ENCODE measurements at places on chromosomes 6 and 20. TPM values are rescaled to one million over a fixed set of nuclear protein-coding genes. Genes with fewer than 3 reads are reported as not detected.

DNA sequence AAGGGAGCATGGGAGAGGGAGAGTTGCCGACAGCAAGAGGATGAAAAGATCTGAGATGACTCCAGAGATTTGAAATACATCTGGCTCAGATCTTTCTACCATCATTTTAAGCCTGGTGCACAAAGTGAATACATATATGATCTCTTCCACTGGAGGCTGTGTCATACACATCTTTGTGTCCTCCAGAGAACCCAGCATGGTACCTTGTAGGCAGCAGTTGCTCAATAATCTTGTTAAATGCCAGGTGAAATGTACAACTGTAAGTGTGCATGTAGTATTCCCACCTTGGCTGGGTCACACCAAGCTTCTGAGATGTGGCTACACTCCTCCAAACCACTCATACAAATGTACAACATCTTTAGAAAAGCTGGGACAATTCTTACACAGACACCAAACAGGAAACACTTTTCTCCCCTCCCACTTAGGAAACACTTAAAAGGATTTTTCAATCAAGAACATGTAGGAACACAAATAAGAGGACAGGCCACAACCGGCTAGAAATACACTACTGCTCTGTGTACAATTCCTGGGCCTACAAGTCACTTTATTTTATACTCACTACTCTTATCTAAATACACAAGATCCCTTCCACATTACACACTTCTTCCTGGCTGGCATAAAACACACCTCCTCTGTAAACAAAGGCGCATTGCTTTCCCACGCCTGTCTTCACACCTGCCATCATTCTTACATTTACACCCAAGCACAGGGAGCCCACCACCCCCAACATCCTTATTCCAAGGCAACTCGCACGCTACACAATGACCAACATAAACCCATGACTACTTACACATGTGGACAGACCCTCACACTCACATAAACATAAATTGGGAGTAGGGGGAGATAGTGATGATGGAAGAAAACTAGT, 3.8 kb upstream of the IER3 start:
- no peaks in the 10 kb centered on the region for H3K36me3 ChIP-seq
- H3K27ac ChIP-seq, result peak overlapping the region; percentile 77
- peaks cover 48% of the 10 kb centered on the region for H3K4me1 ChIP-seq
- H3K4me3 ChIP-seq, result no peak overlapping the region
- H3K27me3 ChIP-seq, result no peaks in the 10 kb centered on the region

MRAP2 gene
- 0.20 TPM for total RNA-seq

DNA sequence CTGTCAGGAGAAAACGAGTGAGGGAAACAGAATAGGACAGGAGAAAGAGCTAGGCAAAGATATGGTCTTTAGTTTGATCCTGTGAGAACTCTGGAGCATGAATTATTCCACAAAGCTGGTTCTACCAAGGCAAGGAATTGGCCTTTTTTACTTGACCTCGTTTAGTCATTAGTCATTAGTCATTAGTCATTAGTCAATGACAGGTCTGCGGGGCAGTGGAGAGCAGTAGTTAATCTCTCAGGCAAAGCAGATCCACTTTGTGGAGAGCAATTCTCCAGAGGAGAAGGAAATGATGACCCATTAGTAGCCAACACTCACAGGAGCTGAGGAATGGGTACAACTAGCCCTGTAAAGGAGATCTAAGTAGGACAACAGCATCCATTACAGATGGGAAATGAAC, 22.0 kb upstream of the ABCC10 start:
- peaks cover 10% of the 10 kb centered on the region for H3K27me3 ChIP-seq
- H3K36me3 ChIP-seq, result no peaks in the 10 kb centered on the region
- H3K27ac ChIP-seq, result no peak overlapping the region
- H3K4me1 ChIP-seq, result no peaks in the 10 kb centered on the region

- H3K27ac ChIP-seq, result no peak overlapping the region
- no peak overlapping the region for H3K4me3 ChIP-seq
- peaks cover 24% of the 10 kb centered on the region for H3K4me1 ChIP-seq
- no peaks in the 10 kb centered on the region for H3K27me3 ChIP-seq
- DNase-seq, result peak; percentile 66
These were observed 41.2 kb upstream of the JAG1 start for GRCh38 chr20:10715035-10715434.

- H3K27ac ChIP-seq, result no peak overlapping the region
- H3K4me1 ChIP-seq, result peaks cover 8% of the 10 kb centered on the region
- DNase-seq, result no peak
- no peak overlapping the region for H3K4me3 ChIP-seq
- no peaks in the 10 kb centered on the region for H3K27me3 ChIP-seq
These were observed 37.5 kb downstream of the CARMIL1 start for GRCh38 chr6:25316626-25317025.

DNA sequence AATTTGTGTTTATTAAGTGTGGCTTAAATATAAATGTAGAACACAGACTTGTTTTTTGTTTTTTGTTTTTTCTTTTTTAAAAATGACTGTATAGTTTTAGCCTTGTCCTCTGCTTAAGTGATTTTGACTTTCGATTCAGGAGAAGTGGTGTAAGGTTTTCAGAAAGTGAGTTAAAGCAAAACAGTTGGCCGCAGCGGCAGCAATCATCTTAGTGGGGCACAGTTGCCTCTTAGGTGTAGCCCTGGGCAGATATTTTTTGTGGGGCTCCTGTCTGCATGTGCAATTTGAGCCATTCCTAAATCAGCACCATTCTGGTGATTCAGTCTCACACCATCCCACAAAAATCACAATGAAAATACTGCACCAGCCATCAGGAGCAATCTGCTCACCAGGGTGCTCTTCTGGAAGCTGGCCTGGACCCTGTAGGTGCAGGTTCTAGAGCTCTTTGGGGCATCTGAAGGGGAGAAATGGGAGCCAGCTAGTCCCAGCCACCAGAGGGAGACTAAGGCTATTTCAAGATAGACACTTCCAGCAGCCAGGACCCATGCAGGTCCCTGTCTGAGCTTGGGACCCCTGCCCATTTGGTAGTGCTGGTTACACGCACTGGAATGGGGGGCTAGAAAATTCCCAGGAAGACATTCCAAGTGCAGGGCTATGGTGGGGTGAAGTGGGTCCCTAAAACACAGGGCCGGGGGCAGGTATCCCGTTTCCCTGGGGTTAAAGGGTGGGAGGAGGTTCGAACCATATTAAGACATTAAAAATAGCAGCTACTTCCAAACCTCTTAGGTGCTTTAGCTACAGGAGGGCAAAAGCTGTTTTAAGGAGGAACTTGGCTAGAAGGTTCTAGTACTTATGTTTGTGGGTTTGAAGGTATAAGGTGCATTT, 156.6 kb downstream of the NFATC2 start:
- no peaks in the 10 kb centered on the region for H3K27me3 ChIP-seq
- DNase-seq, result no peak

GRCh38 chr20:57762531-57763234, 52.9 kb upstream of the PMEPA1 start:
- no peaks in the 10 kb centered on the region for H3K27me3 ChIP-seq
- DNase-seq, result no peak
- H3K27ac ChIP-seq, result no peak overlapping the region
- no peaks in the 10 kb centered on the region for H3K36me3 ChIP-seq
- no peaks in the 10 kb centered on the region for H3K4me1 ChIP-seq

ERVFRD-1 gene
- total RNA-seq, result not detected

EEF1A1 gene
- total RNA-seq, result 8,216 TPM

RPS18 gene
- total RNA-seq, result 2,061 TPM

CAGE1 gene
- total RNA-seq, result 0.30 TPM

GRCh38 chr20:57242414-57242813, 24.0 kb downstream of the BMP7 start:
- H3K4me1 ChIP-seq, result no peaks in the 10 kb centered on the region
- H3K27me3 ChIP-seq, result peaks cover 4% of the 10 kb centered on the region
- no peaks in the 10 kb centered on the region for H3K36me3 ChIP-seq
- H3K27ac ChIP-seq, result no peak overlapping the region

GRCh38 chr20:53748821-53749421, 155.3 kb upstream of the ZNF217 start:
- peak overlapping the region; percentile 42 for H3K27ac ChIP-seq
- DNase-seq, result peak; percentile 83
- H3K36me3 ChIP-seq, result no peaks in the 10 kb centered on the region

- no peaks in the 10 kb centered on the region for H3K36me3 ChIP-seq
- peaks cover 4% of the 10 kb centered on the region for H3K4me1 ChIP-seq
- H3K4me3 ChIP-seq, result no peak overlapping the region
- H3K27ac ChIP-seq, result no peak overlapping the region
These were observed 207.2 kb downstream of the BTBD9 start for GRCh38 chr6:38432479-38432878.

DNA sequence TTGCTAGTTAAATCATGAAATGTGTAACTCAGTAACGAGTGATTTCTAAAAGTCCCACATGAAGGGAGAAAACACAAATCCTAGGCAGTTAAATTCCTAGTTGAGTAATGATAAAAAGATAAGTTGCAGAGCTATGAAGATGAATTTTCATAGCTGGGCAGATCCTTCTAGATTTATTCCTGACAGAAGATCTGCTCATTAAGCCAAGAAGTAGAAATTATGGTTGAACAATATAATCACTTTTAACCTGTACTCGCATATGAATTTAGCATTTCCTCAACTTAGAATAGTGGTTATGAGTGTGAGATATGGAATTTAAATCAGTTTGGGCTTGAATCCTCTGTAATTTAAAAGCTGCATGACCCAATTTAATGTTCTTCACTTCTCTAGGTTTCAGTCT, 359.2 kb upstream of the HSF2 start:
- no peaks in the 10 kb centered on the region for H3K27me3 ChIP-seq
- H3K36me3 ChIP-seq, result no peaks in the 10 kb centered on the region
- H3K4me1 ChIP-seq, result no peaks in the 10 kb centered on the region
- H3K27ac ChIP-seq, result no peak overlapping the region

SLA2 gene
- not detected for total RNA-seq

DNA sequence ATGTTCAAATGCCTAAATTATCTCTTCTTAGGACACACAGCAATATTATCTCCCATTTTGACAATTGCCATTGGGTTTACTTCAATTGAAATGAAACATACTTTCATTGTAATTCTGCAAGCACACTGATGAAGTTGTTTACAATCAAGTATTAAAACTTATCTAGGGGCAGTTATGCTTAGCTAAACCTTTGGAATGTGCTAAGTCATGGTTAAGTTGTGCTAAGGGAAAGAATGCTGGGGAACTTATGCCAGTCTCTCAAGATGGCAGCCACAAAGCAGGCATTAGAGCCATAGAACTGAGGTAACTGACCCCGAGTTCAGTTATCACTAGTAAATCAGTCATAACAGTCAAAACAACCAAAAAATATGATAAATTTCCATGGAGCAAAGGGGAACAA, 59.1 kb upstream of the NT5E start:
- DNase-seq, result peak; percentile 45
- H3K36me3 ChIP-seq, result no peaks in the 10 kb centered on the region
- H3K27me3 ChIP-seq, result no peaks in the 10 kb centered on the region

GRCh38 chr20:46311719-46312074, 3.4 kb upstream of the CDH22 start:
- no peak overlapping the region for H3K27ac ChIP-seq
- H3K27me3 ChIP-seq, result peaks cover 76% of the 10 kb centered on the region
- no peaks in the 10 kb centered on the region for H3K4me1 ChIP-seq
- no peak overlapping the region for H3K4me3 ChIP-seq
- no peak for DNase-seq
- no peaks in the 10 kb centered on the region for H3K36me3 ChIP-seq

GRCh38 chr20:23282546-23282945, 68.0 kb upstream of the NXT1 start:
- no peaks in the 10 kb centered on the region for H3K4me1 ChIP-seq
- no peak overlapping the region for H3K4me3 ChIP-seq
- no peaks in the 10 kb centered on the region for H3K27me3 ChIP-seq
- H3K36me3 ChIP-seq, result no peaks in the 10 kb centered on the region
- no peak for DNase-seq

FERMT1 gene
- total RNA-seq, result 10.9 TPM

- no peaks in the 10 kb centered on the region for H3K36me3 ChIP-seq
- no peaks in the 10 kb centered on the region for H3K4me1 ChIP-seq
- H3K27me3 ChIP-seq, result no peaks in the 10 kb centered on the region
- no peak overlapping the region for H3K4me3 ChIP-seq
- H3K27ac ChIP-seq, result no peak overlapping the region
- no peak for DNase-seq
These were observed 85.6 kb upstream of the SRSF6 start for GRCh38 chr20:43372051-43372450.

GRCh38 chr20:24148372-24148771, 159.8 kb upstream of the GGTLC1 start:
- H3K4me3 ChIP-seq, result no peak overlapping the region

GRCh38 chr20:60138256-60139220, 180.3 kb downstream of the CDH26 start:
- H3K27me3 ChIP-seq, result no peaks in the 10 kb centered on the region
- peak; percentile 4 for DNase-seq
- H3K27ac ChIP-seq, result no peak overlapping the region

PHF3 gene
- total RNA-seq, result 33.3 TPM

GRCh38 chr6:98920904-98921431, 26.8 kb downstream of the FBXL4 start:
- DNase-seq, result no peak
- no peaks in the 10 kb centered on the region for H3K4me1 ChIP-seq
- H3K4me3 ChIP-seq, result no peak overlapping the region
- no peak overlapping the region for H3K27ac ChIP-seq
- H3K27me3 ChIP-seq, result no peaks in the 10 kb centered on the region
- H3K36me3 ChIP-seq, result no peaks in the 10 kb centered on the region

GRCh38 chr6:22732176-22732970, 163.0 kb downstream of the HDGFL1 start:
- H3K4me1 ChIP-seq, result no peaks in the 10 kb centered on the region
- H3K27ac ChIP-seq, result no peak overlapping the region
- no peaks in the 10 kb centered on the region for H3K27me3 ChIP-seq
- H3K36me3 ChIP-seq, result no peaks in the 10 kb centered on the region

DNA sequence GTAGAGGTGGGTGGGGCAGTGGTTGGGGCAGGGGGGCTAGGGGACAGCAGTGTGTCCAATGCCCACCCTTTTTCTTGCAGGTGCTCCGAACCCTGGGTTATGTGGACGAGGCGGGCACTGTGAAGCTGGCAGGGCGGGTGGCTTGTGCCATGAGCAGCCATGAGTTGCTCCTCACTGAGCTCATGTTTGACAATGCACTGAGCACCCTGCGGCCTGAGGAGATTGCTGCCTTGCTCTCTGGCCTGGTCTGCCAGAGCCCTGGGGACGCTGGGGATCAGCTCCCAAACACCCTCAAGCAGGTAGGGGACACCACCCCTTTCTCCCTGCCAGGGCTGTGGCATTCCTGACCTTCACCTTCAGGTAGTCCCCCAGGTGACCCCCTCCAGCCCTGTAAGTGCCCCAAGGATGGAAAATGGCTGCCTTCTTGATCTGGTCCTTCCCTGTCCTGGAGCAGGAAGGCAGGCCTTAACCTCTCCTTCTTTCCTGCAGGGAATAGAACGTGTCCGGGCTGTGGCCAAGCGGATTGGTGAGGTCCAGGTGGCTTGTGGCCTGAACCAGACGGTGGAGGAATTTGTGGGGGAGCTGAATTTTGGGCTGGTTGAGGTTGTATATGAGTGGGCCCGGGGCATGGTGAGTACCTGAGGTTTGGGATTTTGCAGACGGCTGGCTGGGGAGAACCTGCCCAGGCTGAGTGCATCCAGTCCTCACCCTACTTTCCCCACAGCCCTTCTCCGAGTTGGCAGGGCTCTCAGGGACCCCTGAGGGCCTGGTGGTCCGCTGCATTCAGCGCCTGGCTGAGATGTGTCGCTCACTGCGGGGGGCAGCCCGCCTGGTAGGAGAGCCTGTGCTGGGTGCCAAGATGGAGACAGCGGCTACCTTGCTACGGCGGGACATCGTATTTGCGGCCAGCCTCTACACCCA, 2.9 kb downstream of the DXO start:
- peak overlapping the region; percentile 14 for H3K27ac ChIP-seq
- peaks cover 20% of the 10 kb centered on the region for H3K36me3 ChIP-seq
- DNase-seq, result no peak
- H3K4me3 ChIP-seq, result no peak overlapping the region
